Endothelial cell of umbilical vein (primary cell): ENCODE measurements at places on chromosomes 6 and 20. TPM values are rescaled to one million over a fixed set of nuclear protein-coding genes. Genes with fewer than 3 reads are reported as not detected.

Gene SNAP25
- 2.2 and 4.4 TPM in 2 replicates for total RNA-seq

Gene HLA-DMB
- total RNA-seq, result 0.39 TPM in 1 of 2 replicates, not detected in the other

Gene TSPO2
- total RNA-seq, result not detected in 2 replicates

DNA sequence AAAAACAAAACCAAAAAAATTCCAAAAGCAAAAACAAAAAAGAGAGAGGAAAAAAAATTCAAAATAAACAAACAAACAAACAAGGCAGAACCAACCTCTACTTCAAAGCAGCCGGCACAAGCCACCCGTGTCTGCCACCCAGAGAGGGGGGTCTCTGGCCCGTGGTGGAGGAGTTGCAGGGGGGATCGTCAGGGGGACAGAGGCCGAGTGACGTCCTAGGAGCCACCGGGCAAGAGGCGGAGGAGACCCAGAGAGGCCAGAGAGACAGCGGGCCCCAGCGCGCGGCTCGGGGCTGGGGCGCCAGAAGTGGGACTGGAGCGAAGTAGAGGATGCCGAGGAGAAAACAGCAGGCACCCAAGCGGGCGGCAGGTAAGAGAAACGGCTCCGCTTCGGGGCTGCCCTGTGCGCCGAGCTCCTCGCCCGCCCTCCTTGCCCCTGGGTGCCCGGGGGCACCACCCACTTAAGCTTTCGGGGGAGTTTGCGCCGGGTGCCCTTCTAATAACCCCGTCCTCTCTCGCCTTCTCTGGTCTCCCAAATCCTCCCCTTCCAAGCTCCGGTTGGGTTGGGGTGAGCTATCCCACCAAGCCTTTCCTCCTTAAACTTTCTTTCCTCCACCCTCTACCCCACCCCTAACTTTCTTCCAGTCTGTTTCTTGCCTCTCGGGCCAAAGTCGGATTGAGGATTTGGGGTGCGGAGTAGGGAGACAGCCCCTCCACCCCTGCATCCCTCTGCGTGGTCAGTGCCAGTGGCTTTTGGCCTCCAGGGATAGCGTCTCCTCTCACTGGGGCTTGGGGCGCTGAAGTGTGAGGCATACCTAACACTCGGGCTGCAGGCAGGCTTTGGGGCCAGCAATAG lies 1.0 kb downstream of the TSHZ2 start:
- H3K4me1 ChIP-seq, result no peaks in the 10 kb centered on the region
- no peak overlapping the region for H3K4me3 ChIP-seq
- no peaks in the 10 kb centered on the region for H3K27me3 ChIP-seq
- no peak overlapping the region for H3K27ac ChIP-seq

- no peaks in the 10 kb centered on the region for H3K4me1 ChIP-seq
- H3K27ac ChIP-seq, result no peak overlapping the region
- no peaks in the 10 kb centered on the region for H3K27me3 ChIP-seq
- no peak overlapping the region for H3K4me3 ChIP-seq
- no peak for DNase-seq
Measured at GRCh38 chr6:95742767-95743289, 165.5 kb downstream of the MANEA start.

- H3K27ac ChIP-seq, result no peak overlapping the region
- no peaks in the 10 kb centered on the region for H3K36me3 ChIP-seq
- no peaks in the 10 kb centered on the region for H3K4me1 ChIP-seq
Measured at GRCh38 chr20:5674176-5674660, 76.0 kb upstream of the SHLD1 start.

DNA sequence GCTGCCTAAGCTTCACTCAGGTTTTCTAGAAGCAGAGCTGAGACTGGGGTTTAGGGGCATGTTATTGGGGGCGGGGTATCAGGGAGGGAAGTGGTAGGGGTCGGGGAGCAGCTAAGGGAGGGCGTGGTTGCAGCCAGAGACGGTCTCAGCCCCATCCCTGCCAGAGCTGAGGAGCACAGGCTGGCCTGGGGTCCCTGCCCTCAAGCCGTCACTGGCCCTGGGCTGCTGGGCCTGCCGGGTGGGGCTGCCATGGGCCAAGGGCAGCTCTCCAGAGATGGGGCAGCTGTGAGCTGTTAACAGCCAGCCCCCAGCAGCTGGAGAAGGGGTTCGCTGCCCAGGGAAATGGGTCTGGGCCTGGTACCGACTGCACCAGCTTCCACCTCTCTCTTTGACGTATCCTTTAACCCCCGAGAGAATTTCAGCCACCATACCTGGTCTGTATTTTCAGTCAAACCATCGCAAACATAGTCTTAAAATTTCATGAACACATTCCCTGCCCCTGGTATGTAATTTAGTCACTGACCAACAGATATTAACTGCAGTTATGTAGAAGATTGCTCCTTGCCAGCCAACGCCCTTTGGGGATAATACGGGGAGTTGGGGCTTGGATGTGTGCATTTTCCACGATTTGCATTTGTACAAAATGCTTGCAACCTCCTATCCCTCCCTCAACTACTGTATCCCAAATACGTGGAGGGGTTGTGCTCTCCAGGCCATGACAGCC lies 253.4 kb downstream of the TAF4 start:
- H3K4me1 ChIP-seq, result no peaks in the 10 kb centered on the region
- H3K27ac ChIP-seq, result no peak overlapping the region
- H3K4me3 ChIP-seq, result no peak overlapping the region
- DNase-seq, result no peak
- no peaks in the 10 kb centered on the region for H3K36me3 ChIP-seq
- no peaks in the 10 kb centered on the region for H3K27me3 ChIP-seq

- H3K27me3 ChIP-seq, result no peaks in the 10 kb centered on the region
- no peak overlapping the region for H3K4me3 ChIP-seq
- no peak for DNase-seq
- H3K27ac ChIP-seq, result no peak overlapping the region
- no peaks in the 10 kb centered on the region for H3K4me1 ChIP-seq
- H3K36me3 ChIP-seq, result no peaks in the 10 kb centered on the region
Measured at GRCh38 chr6:89482126-89482525, 49.2 kb downstream of the ANKRD6 start.

DNA sequence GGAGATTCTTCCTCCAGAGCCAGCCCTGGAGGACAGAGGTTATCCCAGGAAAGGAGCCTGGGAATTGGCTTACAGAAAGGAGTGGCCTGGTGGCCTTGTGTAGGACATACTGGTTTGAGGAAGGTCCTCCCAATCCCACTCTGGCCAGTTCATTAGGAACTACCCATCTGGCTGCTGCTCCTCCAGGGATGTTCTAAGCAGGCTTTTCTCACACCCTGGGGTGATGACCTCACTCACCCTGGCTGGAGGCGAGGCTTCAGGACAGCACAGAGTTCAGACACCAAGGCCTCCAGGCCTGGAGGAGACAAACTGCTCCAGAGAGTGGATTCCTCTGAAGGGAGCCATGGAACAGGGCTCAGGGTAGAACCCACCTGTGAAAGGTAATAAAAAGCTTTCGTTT lies 8.9 kb downstream of the GNMT start:
- DNase-seq, result no peak
- no peaks in the 10 kb centered on the region for H3K27me3 ChIP-seq
- H3K4me3 ChIP-seq, result no peak overlapping the region
- peaks cover 5% of the 10 kb centered on the region for H3K4me1 ChIP-seq
- peaks cover 15% of the 10 kb centered on the region for H3K36me3 ChIP-seq
- H3K27ac ChIP-seq, result no peak overlapping the region
